ENCODE measurements at places on chromosomes 16 and 17. TPM values are rescaled to one million over a fixed set of nuclear protein-coding genes. Genes with fewer than 3 reads are reported as not detected.

- no peak for DNase-seq
These were observed 4.9 kb downstream of the IQCK start for GRCh38 chr16:19722981-19723380.

DNA sequence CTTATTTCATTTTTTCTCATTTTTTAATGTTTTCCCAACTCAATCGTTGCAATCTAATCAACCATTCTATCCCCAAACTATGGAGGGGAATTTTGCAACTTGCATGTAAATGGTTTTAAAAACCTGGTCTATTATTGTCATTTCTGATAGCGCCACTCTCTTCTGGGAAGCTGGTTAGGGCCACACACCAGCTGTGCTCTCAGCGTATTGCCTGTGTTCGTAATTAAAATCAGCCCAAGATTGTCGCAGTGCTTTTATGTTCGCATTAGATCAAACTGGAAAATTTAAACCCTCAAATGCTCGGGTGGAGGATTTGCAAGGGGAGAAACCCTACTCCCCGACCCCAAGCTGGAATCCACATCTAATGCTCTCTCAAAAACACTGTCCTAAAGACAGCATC, 123.5 kb upstream of the CACNG5 start:
- DNase-seq = no peak

The LITAFD gene
- not detected for total RNA-seq

GRCh38 chr16:83717814-83718213, 90.0 kb upstream of the HSBP1 start:
- peak; percentile 59 for DNase-seq

GRCh38 chr17:1888741-1889140, 58.9 kb downstream of the RPA1 start:
- DNase-seq = no peak

DNA sequence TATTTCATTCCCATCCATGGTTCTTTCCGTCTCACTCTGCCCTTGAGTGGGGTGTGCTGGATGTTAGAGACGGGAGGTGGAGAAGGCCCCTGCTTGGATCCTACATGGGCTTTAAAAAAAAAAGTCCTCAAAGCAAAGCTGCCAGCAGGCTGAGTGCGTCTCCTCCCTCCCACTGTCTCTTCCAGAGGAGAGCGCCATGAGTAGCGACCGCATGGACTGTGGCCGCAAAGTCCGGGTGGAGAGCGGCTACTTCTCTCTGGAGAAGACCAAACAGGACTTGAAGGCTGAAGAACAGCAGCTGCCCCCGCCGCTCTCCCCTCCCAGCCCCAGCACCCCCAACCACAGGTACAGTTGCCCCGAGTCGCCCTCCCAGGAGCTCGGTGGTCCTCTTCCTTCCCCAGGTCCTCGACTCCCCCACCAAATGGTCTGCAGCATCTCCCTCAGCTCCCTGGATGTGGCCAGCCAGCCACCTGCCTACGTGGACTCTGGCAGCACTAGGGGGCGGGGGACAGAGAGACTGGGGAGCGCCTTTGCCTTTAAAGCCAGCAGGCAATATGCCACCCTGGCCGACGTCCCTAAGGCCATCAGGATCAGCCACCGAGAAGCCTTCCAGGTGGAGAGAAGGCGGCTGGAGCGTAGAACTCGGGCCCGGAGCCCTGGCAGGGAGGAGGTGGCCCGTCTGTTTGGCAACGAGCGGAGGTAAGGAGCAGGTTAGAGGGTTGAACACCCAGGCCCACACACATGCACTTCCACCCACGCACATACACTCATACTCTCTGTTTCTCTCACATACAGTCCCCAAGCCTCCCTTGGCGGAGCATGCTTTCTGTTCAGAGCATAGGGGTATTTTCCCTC, 68.2 kb downstream of the PLD6 start:
- DNase-seq = no peak

GRCh38 chr16:89324056-89325010, 106.8 kb downstream of the ZNF778 start:
- DNase-seq = no peak

GRCh38 chr17:78707923-78708322, 74.2 kb downstream of the CYTH1 start:
- DNase-seq = no peak

GRCh38 chr16:22638393-22639206, 127.9 kb downstream of the NPIPB5 start:
- DNase-seq = no peak

- no peak for DNase-seq
These were observed 47.6 kb downstream of the C17orf67 start for GRCh38 chr17:56785997-56786680.

GRCh38 chr17:3838206-3838605, 7.8 kb downstream of the NCBP3 start:
- no peak for DNase-seq

GRCh38 chr16:88613-89012, 10.6 kb downstream of the MPG start:
- no peak for DNase-seq

The TMUB2 gene
- 39.9 TPM for total RNA-seq

The ST6GALNAC1 gene
- not detected for total RNA-seq

The SALL1 gene
- under 0.01 TPM for total RNA-seq

- no peak for DNase-seq
These were observed 146.4 kb downstream of the IRX3 start for GRCh38 chr16:54140057-54140787.

DNA sequence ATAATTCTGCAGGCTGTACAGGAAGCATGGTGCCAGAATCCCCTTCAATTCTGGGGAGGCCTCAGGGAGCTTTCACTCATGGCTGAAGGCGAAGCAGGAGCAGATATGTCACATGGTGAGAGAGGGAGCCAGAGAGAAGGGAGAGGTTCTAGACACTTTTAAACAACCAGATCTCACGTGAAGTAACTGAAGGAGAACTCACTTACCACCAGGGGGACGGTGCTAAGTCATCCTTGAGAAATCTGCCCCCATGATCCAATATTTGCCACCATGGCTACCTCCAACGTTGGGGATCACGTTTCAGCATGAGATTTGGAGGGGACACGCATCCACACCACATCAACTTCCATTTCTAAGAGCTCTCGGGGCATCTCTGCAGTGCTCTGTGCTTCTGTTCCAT, 37.4 kb upstream of the GNA13 start:
- no peak for DNase-seq

- no peak for DNase-seq
These were observed 30.1 kb downstream of the FZD2 start for GRCh38 chr17:44587339-44587738.

The SOST gene
- total RNA-seq = not detected

GRCh38 chr17:57877803-57878377, 28.0 kb upstream of the MRPS23 start:
- peak; percentile 40 for DNase-seq

Measured in lung microvascular endothelial cell (primary cell).